Cortex of kidney (tissue), 1 donor: ENCODE measurements at places on chromosomes 13 and 19.

GRCh38 chr13:34265046-34265679 lies 447.2 kb downstream of the RFC3 start:
- DNase-seq, result no peak

GRCh38 chr19:18436671-18437490 lies 1.1 kb downstream of the ISYNA1 start:
- no peak for DNase-seq

GRCh38 chr19:2923510-2923909 lies 21.3 kb downstream of the ZNF77 start:
- no peak for DNase-seq

GRCh38 chr13:80903911-80904310 lies 563.0 kb upstream of the SPRY2 start:
- no peak for DNase-seq

- no peak for DNase-seq
These were observed 478 bp downstream of the LMO7 start for GRCh38 chr13:75636436-75637180.

GRCh38 chr13:25231517-25231916 lies 55.8 kb downstream of the MTMR6 start:
- no peak for DNase-seq

DNA sequence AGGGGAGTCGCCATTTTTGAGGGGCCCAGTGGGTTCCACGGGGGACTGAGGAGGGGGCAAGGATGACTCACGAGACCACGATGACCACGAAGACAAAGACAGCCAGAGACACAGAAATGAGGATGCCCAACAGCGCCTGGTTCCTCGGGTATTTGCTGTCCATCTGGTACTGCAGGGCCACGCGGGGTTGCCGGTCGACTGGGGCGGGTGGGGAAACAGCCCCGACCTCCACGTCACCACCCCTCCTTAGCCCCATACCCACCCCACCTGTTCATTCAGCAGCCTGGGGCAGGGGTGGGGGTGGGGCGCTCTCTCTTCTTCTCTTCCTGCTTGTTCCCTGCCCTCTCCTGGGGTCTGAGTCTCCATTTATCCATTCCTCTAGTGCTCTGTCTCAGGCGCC lies 8.6 kb downstream of the IZUMO2 start:
- no peak for DNase-seq

- no peak for DNase-seq
These were observed 22.5 kb downstream of the PABPC3 start for GRCh38 chr13:25118378-25118905.

GRCh38 chr19:56603829-56604228 lies 8.7 kb downstream of the ZNF71 start:
- no peak for DNase-seq
